ENCODE measurements at places on chromosomes 2 and 18. TPM values are rescaled to one million over a fixed set of nuclear protein-coding genes. Genes with fewer than 3 reads are reported as not detected.

Gene FAM124B
- not detected for total RNA-seq

Gene SLC9A2
- 3.2 TPM for total RNA-seq

Gene RGPD6
- total RNA-seq, result 9.1 TPM

Gene FOXI3
- not detected for total RNA-seq

Gene BABAM2
- total RNA-seq, result 44.6 TPM

Gene TANC1
- total RNA-seq, result 7.3 TPM

Gene ANKRD23
- total RNA-seq, result 1.0 TPM

Gene FMNL2
- 30.8 TPM for total RNA-seq

Gene TFPI
- 56.0 TPM for total RNA-seq

Gene KIAA2012
- total RNA-seq, result not detected

Gene SCYGR7
- total RNA-seq, result not detected

Gene SERPINB4
- 0.17 TPM for total RNA-seq

Gene IKZF2
- 0.11 TPM for total RNA-seq

Measured in A549 treated with CpdA at 1 μM for 4 hours (cell line).